ENCODE measurements at places on chromosomes 5 and 9.

GRCh38 chr9:90121762-90122161, 517.0 kb downstream of the GADD45G start:
- no peak for DNase-seq

DNA sequence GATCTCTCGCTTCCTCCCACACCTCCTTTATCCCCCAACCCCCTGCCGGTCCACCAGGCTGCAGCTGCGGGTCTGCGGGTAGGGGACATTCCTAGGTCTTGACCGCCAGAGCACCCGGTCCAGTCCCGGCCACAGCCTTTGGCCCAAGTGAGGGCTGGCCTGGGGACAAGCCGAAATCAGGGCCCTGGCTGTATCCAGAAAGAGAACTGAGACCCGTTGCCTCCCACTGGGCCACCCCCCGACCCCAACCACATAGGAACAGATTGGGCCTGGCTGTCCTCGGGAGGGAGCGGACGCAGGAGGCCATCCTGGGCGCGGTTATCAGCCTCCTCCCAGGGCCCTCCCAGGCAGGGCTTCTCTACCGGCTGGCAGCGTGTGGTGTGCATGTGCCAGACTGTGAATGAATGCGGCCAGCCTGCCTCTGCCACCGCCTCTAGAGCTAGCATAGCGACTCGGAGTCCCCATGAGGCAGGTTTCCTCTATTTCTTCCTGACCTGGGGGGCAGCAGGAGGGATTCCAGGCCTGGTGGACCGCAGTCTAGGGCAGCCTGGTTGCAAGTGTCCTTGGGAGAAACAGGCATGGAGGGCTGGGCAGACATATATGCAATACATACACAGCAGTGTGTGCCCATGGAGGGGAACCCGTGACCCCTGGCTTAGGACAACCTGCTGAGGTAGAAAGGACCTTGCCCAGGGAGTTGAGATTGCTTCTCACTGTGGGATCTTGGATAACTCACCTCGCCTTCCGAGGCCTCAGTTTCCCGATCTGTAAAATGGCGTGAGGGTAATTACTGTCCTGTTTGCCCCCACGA, 1.2 kb downstream of the N4BP3 start:
- peak; percentile 44 for DNase-seq

DNA sequence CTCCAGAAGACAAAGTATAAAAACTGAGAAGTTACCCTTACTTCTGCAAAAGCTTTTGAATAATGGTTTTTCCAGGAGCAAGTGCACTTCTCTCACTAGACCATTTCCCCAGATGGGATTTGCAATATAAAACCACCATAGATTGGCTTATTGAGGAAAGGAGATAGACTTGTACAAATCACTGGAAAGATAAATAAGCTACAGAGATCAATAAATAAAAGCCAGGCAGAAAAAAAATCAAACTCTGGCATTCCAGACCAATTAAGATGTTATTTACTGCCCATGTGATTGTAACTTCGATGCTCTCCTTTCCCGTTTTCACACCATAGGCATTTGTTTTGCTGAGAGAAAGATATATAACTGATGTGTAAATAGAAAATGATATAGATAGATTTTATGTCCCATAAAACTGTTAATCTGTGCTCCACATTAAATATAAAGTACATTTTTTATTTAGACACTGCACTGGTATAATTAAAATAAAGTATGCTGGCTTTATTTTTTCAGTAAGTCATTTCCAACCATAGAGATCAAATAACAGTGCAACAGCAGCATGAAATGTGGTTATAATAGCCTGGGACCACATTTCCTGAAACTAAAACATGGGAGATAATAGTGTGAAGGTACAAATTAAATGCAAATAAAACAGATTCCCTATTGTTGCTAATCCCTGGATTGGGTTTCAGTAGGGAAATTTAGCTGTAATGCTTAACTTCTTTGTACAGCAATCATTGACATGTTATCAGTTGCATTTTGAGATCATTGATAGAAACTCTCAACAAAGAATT, 177.7 kb downstream of the NR2F1-AS1 start:
- DNase-seq: no peak

DNA sequence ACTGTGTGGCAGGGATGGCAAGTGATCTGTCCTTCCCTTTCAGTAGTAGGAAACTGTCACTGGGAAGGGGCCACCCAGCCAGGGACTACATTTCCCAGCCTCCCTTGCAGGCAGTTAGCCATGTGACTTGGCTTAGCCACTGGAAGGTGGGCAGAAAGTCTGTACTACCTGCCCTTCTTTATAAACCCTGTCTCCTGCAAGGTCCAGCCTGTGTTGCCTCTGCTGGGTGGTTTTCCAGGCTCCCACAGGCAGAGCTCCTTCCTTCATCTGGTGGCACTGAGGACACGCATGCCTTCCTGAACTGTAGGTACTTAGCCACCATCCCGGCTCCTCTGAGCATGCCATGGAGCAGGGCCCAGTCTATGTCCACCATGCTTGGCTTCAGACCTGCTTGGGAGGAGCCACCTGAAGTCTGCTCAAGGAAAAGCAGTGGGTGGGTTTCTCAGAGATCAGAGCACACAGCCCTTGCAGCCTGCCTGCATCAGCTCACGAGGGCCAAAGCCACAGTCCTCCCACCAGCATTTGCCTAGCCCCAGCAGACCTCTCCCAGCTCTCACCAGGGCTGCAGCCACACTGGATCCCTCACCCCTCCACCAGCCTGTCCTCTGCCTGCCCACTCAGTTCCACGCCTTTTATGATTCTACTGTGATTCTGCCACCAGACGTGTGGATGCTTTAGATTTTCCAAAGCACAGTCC, 16.7 kb upstream of the SLC25A51 start:
- no peak for DNase-seq

DNA sequence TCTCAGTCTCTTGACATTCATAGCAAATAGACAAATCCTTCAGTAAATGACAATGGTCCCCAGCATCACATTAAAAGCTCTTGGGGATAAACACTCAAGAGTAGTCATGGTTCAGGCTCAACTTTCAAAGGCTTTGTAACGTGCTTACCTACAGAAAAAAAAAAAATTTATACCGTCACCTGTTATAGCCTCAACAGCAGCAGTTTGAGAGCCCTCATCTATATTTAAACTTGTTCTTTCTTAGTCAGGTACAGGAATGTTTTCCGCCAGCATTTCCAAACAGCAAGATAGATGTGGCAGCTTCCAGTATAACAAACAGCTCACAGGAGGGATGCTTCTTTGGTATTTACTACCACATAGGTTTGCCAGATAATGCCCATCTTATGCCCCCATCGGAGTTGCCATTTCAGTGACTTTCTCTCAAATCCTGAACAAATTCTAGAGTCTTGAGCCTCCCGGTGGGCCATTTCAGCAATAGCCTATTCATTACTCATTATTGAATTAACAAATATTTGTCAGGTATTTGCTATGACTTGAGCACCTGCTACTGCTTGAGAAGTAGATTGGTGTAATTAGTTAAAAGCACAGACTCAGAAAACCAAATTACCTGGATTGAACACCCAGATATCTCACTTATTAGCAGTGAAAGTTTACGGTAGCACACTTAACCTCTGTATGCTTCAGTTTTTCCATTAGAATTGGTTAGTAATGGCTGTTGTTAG, 470.0 kb downstream of the EBF1 start:
- DNase-seq: no peak

- DNase-seq: no peak
Measured at GRCh38 chr9:128123451-128124080, 4.0 kb downstream of the PTGES2 start.

DNA sequence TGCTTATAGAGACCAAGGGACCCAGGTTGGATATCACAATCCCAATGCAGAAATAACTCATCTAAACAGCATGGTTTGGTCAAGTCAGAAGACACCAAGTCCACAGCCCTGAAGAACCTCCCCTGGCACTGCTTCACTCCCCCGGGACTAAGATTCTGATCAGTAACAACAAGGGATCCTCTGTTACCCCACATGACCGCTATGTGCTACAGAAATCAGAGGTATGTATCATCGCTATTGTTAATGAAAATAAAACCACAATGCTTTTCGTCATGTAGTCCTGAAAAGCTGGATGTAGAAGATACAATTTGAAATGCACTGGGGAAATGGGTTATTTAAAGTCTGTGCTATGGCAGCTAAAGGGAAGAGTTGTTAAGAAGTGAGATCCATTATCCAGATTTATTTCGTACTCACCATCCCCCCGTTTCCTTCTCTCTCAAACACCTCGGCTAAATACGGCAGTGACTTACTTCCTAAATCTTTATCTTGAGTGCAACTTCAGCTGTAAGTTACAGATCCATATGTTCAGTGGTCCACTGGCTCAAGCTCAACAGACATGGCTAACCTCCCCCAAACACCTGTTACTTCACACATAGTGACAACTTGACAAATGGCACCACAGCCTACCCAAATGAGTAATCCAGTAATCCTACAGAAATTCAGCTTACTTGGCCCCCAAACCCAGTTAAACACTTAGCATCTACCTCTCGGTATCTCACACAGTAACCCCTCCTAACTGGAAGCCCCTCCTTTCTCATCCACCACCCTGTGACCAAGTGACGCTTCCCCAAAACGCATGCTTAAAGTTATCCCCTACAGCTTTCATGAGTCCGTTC, 129.2 kb downstream of the MYO10 start:
- DNase-seq: no peak

- DNase-seq: no peak
Measured at GRCh38 chr5:43622074-43622473, 19.1 kb downstream of the NNT start.

DNA sequence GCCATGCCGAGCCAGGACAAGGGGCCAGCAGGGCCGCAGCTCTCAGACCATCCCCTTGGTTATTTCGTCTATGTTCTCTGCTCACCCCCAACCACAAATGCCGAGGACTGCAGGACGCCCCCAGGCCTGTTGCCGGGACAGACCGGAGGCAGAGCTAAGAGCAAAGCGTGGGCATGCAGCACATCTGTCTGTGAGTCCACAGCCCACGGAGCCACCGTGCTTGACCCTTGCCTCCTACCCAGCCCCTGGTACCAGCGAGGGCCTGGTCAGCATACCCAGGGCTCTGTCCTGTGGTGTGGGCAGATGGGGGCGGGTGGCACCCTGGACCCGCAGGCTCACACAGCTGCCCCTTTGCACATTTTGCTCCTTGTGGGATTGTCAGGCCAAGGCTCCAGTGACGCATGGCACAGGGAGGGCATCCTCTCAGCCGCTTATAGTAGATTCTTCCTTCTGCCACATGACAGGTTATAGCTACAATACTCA, 4.7 kb downstream of the BRD3 start:
- no peak for DNase-seq

DNA sequence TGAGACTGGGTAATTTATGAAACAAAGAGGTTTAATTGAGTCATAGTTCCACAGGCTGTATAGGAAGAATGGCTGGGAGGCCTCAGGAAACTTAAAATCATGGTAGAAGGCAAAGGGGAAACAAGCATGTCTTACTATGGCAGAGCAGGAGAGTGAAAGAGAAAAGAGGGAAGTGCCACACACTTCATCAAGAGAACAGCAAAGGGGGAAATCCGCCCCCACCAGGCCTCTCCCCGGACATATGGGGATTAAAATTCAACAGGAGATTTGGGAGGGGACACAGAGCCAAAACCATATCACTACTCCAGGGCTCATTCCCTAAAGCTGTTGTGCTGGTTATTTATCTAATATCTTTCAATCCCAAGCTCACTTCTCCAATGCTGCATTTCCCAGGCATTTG, 50.2 kb upstream of the NR3C1 start:
- no peak for DNase-seq

DNA sequence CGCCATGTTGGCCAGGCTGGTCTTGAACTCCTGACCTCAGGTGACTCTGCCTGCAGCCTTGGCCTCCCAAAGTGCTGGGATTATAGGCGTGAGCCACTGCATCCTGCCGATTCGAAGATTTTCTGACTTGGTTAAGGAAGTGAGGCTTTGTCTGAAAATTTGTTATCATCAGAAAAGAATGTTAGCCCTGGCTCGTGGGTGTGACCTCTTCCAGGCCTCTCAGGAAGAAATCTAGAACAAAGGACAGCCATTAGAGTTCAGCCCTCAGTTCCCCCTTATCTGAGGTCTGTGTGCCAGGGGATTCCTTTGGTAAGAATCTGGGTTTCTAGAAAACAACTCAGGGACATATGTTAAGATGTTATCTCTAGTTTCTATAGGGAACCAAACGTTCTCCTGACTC, 6.2 kb downstream of the OR2S2 start:
- no peak for DNase-seq

GRCh38 chr9:123368023-123368422, 12.0 kb downstream of the CRB2 start:
- DNase-seq: no peak

DNA sequence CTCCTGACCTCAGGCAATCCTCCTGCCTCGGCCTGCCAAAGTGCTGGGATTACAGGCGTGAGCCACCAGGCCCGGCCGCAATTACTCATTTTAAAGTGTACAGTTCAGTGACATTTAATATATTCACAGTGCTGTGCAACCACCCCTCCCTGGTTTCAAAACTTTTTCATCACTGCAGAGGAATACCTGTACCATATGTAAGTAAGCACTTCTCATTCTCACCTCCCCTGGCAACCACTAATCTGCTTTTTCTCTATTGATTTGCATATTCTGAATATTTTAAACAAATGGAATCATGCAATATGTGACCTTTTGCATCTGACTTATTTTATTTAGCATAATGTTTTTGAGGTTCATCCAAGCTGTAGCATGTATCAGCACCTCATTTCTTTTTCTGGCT, 21.3 kb upstream of the KIAA1958 start:
- DNase-seq: no peak

DNA sequence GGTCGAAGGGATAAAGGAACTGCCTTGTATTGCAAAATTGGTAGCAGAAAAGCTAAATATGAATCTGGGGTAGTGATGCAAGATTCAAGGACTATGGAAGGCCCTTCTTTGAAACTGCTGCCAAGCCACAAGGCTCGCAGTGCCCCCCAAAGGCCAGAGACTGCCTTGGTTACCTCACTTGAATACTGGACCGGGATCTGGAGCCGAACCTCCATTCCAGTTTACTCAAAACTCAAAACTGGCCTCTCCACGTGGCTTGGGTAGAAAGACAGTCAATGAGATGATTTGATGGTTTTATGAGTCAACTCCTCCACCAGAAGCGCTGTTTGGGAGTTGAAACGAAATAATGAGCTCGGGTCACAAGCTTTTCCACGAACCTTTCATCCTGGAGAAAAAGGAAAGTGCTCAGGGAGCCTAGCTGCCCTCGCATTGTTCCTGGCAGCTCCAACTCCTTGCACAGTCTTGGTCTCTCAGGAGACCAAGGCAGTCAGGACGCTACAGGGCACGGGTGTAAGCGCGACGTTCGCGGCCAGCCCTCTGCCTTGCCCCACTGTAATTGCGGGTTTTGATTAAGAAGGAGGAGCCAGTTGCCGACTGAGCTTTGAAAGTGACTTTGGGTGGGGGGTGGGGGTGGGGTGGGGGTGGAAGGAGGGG, 2.8 kb downstream of the ST8SIA4 start:
- no peak for DNase-seq

DNA sequence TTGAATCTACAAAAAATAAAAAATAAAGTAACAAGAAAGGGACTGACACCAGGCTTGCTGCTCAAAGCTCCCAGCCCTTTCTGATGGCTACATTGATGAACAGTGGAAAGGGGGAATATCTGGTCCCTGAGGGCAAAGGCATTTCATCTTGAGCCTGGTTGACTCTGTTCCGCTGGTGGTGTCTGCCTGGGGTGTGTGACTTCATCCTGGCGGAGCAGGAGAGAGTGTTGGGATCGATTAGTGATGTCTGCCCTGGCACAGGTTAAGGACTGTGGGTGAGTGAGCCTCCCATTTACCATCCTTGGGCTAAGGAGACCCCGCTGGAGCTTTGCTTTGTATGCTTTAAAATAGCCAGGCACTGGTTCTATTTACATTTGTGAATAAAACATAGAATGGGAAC, 56.9 kb upstream of the ASS1 start:
- DNase-seq: no peak

- DNase-seq: peak; percentile 27
Measured at GRCh38 chr9:92763721-92764380, 782 bp downstream of the BICD2 start.

- DNase-seq: no peak
Measured at GRCh38 chr5:137415231-137415681, 83.9 kb downstream of the SPOCK1 start.
